Right forelimb (tissue), 1 donor: ENCODE measurements at places on chromosomes 16 and 17.

GRCh38 chr16:912684-913613 lies 57.8 kb downstream of the LMF1 start:
- peak; percentile 59 for DNase-seq

DNA sequence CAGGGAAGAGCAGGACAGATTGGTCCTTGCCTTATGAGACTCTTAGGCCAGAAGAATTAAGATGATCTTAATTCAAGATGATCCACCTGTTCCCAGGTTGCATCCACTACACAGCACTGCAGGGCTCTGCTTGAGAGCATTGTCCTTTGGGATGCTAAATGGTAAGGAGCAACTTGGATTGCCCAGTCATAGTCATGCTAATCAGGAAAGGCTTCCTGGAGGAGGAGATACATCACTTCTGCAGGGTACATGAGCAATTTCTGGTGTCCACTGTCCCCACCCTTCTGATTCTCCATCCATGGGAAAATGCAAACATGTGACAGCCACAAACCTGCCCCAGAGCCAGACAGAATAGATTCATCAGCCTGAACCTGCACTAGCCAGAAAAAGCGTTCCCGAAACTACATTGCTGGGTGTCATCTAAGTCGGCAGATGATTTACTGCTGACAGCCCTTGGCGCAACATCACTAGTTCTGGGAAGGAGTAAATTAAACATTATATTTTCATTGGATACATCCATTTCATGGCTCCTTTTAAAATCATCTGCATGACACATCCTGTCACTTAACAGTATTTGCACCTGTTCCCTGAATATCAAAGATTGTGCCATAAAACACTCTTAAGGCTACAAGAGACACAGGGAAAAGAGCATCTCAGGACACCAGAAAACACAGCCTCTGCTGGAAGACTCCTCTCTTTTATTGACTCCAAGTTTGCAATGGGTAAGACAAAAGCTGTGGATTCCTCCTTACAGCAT lies 282.2 kb downstream of the MAF start:
- DNase-seq, result no peak

- no peak for DNase-seq
These were observed 10.0 kb upstream of the SLC4A1 start for GRCh38 chr17:44277976-44278375.

GRCh38 chr16:65116818-65117430 lies 4.9 kb downstream of the CDH11 start:
- no peak for DNase-seq

- no peak for DNase-seq
These were observed 674 bp downstream of the ZNF821 start for GRCh38 chr16:71883168-71883848.
